ENCODE measurements at places on chromosomes 6 and 20. TPM values are rescaled to one million over a fixed set of nuclear protein-coding genes. Genes with fewer than 3 reads are reported as not detected.

Gene ATP6V1G2
- total RNA-seq, result 3.8 TPM

Gene PAK5
- 0.06 TPM for total RNA-seq

Gene THBD
- total RNA-seq, result 15.4 TPM

Gene SS18L1
- 8.8 TPM for total RNA-seq

Gene MICB
- total RNA-seq, result 1.6 TPM
